ENCODE measurements at places on chromosomes 4 and X. TPM values are rescaled to one million over a fixed set of nuclear protein-coding genes. Genes with fewer than 3 reads are reported as not detected.

DNA sequence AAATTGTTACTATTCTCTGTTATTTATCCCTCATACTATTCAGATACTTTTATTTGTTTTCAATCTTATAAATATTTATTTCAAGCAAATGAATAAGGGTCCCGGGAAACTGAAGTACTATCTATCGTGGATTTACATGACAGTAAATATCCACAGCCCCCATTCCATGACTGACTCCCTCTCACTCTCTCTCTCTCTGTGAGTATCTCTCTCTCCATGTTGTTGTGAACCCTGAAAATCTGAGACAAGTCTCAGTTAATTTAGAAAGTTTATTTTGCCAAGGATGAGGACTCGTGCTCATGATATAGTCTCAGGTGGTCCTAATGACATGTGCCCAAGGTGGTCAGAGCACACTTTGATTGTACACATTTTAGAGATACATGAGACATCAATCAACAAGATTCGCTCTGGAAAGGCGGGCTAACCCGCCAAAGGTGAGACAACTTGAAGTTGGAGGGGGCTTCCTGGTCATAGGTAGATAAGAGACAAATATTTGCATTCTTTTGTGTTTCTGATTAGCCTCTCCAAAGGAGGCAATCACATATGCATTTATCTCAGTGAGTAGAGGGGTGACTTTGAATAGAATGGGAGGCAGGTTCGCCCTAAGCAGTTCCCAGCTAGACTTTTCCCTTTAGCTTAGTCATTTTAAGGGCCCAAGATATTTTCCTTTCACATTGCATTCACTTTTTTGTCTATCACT is 986.4 kb downstream of the NLGN4X start:
- DNase-seq = no peak

- no peak for DNase-seq
Measured at GRCh38 chr4:4521136-4521535, 20.7 kb downstream of the STX18 start.

DNA sequence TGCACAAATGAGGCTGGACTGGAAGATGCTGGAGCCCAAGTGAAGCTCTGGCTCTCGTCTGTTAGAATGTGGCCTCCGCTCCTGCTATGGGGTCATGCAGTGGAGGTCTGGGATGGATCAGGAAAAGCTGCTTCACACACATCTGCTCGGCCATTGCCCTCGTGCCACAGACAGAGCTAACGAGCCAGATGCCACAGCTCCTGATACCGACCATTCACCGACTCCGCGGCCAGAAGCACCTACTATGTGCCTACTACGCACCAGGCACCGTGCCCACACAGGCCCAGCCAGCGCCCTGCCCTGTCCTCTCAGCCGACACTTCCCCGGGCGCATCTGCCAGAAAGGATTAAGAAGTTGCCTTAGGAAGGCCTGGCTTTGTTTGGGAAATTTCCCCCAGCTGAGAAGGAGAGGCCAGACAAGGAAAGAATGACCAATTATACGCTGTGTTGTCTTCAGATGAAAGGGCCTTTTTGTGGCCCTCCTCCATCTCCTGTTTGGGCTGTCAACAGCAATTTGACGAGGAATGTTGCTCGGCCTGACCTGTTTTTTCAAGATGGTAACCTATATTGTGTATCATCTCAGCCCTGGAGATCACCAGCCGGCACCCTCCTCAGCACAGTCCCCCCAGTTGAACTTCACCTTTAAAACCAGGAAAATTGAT is 34.3 kb downstream of the HMX1 start:
- no peak for DNase-seq

APLN gene
- total RNA-seq = 0.98 TPM

- DNase-seq = no peak
Measured at GRCh38 chr4:150561143-150561737, 20.7 kb upstream of the MAB21L2 start.

- DNase-seq = peak; percentile 20
Measured at GRCh38 chr4:6917461-6918271, 8.0 kb downstream of the TBC1D14 start.

HMX1 gene
- total RNA-seq = not detected

DNA sequence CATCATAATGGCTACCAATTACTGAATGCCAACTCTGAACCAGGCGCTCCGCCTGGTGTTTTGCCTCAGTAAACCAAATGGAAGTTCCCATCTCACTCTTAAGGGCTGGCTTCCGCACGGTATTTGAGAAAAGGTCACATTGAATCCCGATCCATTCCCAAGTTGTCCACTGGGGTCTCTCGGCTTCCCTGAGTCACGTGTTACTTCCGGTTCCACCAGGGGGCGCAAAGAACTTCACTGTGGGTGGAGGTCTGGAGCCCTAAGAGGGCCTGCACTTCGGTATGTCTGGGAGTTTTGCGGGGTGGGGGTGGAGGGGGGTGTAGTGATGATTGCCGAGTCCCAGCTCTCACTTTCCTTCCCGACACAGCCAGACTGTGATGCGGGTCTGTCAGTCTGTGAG is 13.4 kb upstream of the NHS start:
- DNase-seq = no peak

- DNase-seq = no peak
Measured at GRCh38 chrX:2434270-2435163, 66.3 kb downstream of the DHRSX start.

ANXA3 gene
- 7.0 TPM for total RNA-seq

GRCh38 chrX:37684426-37684825 is 1.2 kb upstream of the XK start:
- DNase-seq = no peak

RS1 gene
- total RNA-seq = not detected

SSX1 gene
- 2.0 TPM for total RNA-seq

DNA sequence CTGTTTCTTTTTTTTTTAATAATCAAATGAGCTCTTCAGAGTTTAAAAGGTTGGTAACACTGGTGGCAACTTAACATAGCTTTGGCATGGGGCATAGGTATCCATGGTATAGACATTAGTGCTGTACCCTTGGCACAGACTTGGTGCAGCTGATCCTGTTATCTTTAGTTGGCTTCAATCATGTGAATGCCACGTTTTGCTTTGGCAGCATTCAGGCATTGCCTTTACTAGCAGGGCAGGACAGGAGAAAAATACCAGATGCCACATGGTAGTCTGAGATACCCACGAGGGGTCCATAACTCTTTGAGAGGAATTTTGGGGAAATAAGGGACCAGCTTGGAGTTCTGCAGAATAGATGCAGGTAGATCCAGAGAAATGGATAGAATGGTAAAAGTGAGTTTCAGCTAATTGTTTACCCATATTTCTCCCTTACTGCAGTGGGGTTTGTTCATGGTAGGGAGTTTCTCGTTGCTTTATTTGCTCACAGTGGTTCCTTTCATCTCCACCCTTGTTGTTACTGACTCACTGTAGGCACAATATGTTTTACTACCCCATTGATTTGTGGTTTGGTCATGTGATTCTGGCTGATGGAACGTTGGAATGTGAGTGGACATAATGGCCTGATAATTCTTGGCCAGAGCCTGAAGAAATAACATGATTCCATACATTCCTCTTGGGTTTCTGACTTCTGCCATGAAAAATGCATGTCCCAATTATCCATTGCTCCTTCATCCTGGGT is 342.7 kb downstream of the GLUD2 start:
- DNase-seq = peak; percentile 1

All from RPMI7951 (cell line).